ENCODE measurements at places on chromosomes 2 and 18.

- DNase-seq: peak; percentile 32
Observed at GRCh38 chr2:15912203-15912602, 28.1 kb upstream of the MYCN start.

DNA sequence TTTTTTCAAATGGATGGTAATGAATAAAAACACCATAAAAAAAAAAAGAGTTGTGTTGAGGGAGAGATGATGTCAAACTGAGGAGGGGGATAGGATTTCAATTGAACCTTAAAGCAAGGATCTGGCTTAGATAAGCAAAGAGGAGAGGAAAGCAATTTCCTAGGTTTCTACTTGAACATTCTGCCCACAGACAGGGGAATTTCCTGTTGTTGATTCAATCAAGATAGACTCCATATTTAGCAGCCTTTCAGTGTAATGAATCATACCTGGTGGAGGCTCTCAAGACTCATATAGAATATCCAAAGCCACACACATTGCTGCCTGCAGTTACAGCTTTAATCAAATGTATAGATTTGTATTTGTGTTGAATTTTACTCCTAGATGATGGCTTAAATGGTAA, 294.4 kb upstream of the PIK3C3 start:
- DNase-seq: peak; percentile 48

- DNase-seq: peak; percentile 34
Observed at GRCh38 chr2:181978351-181979150, 7.1 kb upstream of the PPP1R1C start.

- peak; percentile 93 for DNase-seq
Observed at GRCh38 chr18:11980494-11981191, 664 bp upstream of the IMPA2 start.

DNA sequence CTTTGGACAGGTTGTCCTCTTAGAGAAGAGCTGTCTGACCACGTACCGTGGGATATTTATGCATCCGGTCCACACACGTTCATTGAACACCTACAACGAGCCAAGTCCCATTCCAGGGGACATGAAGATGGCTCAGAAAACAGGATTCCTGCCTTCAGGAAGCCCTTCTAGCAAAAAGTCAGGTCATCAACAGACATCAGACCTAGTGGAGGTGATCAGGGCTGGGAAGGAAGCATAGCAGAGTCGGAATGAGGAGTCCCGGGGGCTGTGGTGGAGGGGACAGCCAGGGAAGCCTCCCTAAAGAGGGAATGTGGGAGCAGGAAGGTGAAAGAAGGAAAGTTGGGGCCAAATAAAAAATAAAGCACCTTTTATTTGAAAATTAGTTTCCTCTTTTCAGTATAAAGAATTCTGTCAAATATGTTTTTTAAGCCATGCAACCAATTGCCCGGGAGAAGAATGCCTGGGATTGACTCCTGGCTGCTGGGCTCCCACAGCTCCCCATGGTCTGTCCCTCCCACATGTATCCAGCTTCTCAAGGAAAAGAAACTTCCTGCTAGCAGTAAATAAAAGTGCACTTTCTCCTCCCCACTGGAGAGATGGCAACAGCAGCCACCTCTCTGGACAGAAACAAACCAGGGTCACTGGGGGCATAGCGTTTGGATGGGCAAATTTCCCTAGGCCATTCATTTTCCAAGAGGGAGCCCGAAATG, 144.8 kb downstream of the SMAD7 start:
- no peak for DNase-seq

Measured in astrocyte (in vitro differentiated cells and primary cell).